Stimulated activated CD4-positive, alpha-beta T cell treated with anti-CD3 and anti-CD28 coated beads, Interleukin-12 subunit alpha, Interleukin-12 subunit beta, amount 100 ng/mL, for 24 hours (primary cell): ENCODE measurements at places on chromosomes 3 and 15.

GRCh38 chr3:4818986-4819693, 160.1 kb upstream of the BHLHE40 start:
- no peak for DNase-seq

DNA sequence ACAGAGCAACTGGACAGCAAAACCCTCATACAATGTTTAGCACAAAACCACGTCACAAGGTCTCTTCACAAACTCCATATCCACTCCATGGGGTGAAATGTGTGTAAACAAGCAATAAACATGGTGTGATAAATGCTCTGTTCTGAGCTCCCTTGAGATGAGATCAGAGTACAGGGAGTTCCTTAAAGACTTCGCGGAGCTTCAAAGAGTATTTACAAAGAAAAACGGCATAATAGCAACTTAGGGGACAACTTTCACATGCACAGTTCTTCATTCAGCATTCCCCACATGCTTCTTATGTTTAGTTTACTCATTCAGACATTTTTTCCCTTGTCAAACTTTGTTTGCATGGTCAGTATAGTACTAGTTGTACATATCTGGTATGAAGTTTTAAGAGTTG, 52.5 kb upstream of the SUCLG2 start:
- DNase-seq = no peak

DNA sequence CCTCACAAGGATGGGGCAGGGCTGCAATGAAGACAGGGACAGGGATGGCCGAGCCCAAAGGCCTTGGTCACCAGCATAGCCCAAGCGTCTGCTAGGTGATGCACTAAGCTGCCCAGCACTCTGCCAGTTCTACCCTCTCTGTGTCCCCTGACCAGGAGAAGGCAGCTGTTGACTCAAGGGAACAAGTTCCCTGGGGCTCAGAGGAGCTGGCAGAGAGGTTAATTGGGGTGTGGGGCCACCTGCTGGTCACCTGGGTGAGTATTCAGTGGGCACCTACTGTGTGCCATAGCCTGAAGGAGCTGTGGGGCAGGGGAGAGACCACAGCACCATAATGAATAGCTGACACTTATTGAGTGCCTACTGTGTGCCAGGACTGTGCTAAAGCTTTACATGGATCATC, 22.0 kb upstream of the DOCK3 start:
- no peak for DNase-seq

- DNase-seq = no peak
Measured at GRCh38 chr3:98343647-98344507, 9.8 kb upstream of the OR5K4 start.

GRCh38 chr3:71052716-71053115, 530.8 kb downstream of the FOXP1 start:
- DNase-seq = no peak

- DNase-seq = no peak
Measured at GRCh38 chr3:66762916-66763693, 235.0 kb upstream of the KBTBD8 start.

GRCh38 chr3:167859610-167860009, 124.1 kb downstream of the SERPINI1 start:
- DNase-seq = no peak

DNA sequence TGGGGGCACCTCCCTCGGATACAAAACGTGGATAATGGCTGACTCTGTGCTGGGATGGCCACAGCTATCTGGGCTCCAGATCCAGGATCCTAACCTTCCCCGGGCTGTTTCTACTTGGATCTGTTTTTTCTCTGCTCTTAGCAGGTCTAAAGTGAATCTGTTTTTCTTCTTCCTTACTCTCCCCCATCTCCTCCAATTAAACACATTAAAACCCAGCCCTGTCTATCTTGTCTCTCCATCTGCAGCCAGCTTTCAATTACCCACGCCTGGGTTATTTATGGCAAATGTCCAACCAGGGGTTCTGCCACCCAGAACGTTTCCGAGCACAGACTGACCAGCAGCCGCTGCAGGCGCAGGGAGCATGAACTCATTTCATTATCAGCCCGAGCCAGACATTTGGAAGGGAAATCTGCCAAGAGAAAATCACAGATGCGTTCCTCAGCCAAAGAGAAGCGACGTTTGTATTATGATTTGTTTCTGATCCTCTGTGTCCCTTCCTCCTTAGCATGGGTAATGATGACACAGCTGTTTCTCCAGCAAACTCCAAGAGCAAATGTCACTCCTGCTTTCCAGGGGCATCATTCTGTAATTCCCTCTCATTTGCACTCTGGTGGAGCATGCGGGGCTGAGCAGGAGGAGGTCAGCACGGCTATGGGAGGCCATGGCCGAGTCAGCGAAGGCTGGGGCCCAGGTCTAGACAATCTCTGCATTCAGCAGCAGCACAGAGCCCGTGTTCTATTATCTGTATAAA, 42.0 kb downstream of the UMPS start:
- DNase-seq = no peak

GRCh38 chr15:74838137-74838516, 4.8 kb downstream of the ULK3 start:
- no peak for DNase-seq

DNA sequence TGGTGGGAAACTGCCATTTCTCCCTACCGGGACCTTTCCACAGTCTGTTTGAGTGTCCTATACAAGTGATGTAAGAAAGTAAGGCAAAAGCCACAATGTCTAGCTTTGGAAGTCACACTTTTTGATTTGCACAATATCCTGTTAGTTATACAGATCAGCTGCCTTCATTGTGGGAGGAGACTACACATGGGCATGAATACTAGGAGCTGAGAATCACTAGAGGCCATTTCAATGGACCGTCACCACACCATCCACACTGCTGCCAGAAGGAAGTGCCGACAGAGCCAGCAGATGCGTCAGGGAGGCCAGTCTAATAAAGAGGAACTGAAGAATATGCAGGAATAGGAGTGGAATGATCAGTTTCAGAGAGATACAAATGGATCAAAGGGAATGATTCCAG, 65.8 kb downstream of the SCN11A start:
- no peak for DNase-seq

- no peak for DNase-seq
Measured at GRCh38 chr3:131142580-131142979, 115.9 kb downstream of the NEK11 start.

DNA sequence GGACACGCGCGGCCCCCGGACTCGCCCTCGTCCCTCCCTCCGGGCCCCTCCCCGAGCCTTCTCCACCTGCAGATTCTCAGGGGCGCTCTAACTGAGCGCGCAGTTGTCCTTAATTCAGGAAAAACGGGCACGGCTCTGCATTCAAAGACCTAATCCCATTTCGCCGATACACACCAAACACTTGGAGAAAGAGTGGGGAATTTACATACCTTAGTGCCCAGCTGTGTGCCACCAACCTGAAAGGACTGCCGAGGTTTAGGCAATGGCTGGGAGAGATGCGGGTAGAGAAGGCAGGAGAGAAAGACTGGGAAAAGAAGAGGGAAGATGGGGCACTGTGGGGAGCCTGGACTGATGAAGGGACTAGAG, 21.8 kb downstream of the IGDCC3 start:
- no peak for DNase-seq

DNA sequence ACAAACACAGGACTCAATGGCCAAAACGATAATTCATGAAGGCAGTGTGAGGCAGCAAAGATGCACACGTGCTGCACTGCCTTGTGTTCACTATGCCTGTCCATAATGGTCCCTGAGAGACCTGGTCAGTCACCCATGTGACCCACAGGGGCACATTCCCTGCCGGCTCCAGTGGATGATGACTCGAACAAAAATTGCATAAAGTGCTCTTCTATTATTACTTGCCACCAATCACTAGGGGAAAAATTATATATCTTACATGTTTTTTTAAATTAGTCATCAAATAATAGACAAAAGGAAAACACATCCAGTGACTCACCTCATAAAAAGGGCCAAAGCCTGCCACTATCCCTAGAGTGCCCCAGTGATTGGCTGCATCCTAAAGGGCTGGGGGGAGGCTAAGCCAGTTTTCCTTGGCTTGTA, 47.5 kb downstream of the UBP1 start:
- no peak for DNase-seq

- DNase-seq = no peak
Measured at GRCh38 chr3:57354768-57355167, 62.3 kb upstream of the ASB14 start.

- DNase-seq = no peak
Measured at GRCh38 chr3:39407773-39408492, 1.4 kb downstream of the RPSA start.

GRCh38 chr3:42205800-42206514, 60.0 kb downstream of the CCK start:
- no peak for DNase-seq

- no peak for DNase-seq
Measured at GRCh38 chr3:177968891-177969290, 567.3 kb upstream of the KCNMB2 start.

- DNase-seq = no peak
Measured at GRCh38 chr15:54618120-54618519, 578.6 kb downstream of the RSL24D1 start.

GRCh38 chr15:67114046-67114445, 48.6 kb downstream of the SMAD3 start:
- DNase-seq = no peak

GRCh38 chr3:119624002-119624720, 26.5 kb downstream of the PLA1A start:
- DNase-seq = no peak

- DNase-seq = no peak
Measured at GRCh38 chr3:149968216-149968615, 2.5 kb downstream of the PFN2 start.

DNA sequence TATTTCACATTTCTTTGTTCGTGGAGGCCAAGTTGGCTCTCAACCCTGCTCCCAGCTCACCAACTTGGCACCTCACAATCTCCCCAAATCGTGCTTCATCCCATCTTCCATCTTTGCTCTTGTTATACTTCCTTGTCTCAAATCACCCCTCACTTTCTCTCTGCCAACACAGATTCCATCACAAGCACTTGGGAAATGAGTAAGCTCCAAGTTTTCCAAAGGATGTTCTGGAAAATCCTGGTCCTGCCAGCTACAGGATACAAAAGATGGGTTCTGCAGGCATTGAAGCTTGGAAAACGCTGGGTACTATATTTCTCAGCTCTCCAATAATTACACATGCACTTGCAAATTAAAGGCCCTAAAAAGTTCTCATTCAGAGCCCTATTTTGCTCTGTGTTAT, 4.1 kb upstream of the TM4SF4 start:
- DNase-seq = no peak

DNA sequence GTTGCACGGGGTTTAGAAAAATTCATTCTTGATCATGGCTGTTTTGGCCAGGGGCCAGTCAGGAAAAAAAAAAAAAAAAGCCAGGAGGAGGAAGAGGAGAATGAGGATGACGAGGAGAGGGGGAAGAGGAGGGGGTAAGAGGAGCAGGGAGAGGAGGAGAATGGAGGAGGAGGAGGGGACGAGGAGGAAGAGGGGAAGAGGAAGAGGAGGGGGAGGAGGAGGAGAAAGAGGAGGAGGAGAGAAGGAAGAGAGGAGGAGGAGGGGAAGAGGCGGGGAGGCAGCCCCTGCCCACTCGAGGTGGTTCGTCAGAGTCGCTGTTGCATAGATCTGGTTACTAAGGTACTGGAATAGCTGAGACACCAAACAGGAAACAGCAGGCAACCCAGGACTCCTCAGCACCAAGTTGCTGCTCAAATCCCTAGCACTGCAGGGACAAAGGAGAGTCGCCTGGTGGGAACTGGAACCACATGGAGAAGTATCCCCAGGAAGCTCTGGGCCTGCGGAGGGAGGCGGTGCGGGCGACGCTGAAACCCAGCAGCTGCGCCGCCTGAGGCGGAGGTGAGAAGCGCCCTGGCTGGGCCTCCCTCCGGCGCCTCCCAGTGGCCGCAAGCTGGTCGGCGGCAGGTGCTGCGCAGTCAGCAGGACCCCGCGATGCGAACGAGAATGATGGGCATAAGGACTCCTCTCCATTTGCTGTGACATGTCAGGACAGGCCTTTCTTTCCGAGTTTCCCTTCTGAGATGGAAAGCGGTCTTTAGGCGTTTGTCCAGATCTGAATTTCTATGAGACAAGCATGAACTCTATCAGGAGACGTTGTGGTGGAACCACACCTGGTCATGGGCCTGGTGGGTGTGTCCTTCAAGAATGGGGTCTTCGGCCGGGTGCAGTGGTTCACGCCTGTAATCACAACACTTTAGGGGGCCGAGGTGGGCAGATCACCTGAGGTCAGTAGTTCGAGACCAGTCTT, 17.5 kb downstream of the FAM240A start:
- peak; percentile 70 for DNase-seq

DNA sequence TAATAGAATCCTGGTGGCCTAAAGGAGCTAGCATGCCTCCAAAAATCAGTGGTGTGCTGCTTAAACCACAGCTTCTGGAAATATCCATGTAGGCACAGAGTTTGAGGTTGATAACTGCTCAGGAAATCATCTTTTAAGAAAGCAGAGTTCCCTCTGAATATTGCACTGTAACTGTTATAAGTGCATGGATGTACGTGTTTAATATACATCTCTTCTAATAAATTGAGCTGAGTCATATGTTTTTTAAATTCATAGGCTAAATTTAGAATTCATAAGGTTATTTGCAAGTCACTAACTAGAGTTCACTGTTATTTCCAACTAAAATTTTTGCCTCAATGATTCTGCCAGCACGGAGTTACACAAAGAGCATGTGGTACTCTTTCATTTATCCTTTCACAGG, 68.9 kb downstream of the MYH15 start:
- DNase-seq = no peak

GRCh38 chr15:58951388-58952007, 18.0 kb upstream of the SLTM start:
- no peak for DNase-seq

DNA sequence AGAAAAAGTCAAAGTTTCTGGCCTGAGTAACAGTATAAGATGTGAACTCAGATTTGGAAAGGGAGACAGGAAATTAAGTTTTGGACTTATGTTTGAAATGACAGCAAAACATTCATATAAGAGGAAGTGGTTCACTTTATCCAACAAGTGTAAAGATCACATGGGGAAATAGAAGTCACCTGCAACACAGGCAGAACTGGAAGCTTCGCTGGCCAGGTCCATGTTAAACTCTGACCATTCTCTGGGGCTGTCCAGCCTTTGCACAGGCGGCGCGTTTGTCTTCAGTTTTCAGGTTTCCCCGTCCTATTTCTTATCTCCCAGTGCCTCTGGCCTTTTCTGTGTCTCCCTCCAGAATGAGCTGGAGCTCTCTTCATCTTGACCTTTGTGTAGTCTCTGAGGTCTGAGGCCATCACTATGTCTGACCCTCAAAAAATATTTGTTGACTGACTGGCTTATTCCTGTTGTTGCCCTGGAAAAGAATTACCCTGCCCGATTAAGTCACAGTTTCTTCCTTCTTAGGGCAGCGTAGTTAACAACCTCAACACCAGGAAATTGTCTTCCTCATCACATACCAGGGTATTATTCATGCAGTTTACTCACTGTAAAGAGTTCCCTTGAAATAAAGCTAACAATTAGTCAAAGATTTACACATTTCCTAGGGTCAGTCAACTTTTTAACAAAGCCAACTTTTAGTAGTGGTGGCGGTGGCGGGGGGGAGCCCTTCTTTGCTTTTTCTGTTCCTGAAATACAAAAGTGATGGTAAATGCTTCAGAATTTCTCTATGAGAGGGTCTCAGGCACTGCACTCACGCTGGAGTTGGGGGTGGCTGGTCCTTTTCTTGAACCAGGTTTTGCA, 959 bp upstream of the RASA2 start:
- DNase-seq = no peak

GRCh38 chr3:149567381-149567780, 90.4 kb downstream of the WWTR1 start:
- DNase-seq = no peak
